ENCODE measurements at places on chromosomes 4 and X. TPM values are rescaled to one million over a fixed set of nuclear protein-coding genes. Genes with fewer than 3 reads are reported as not detected.

DNA sequence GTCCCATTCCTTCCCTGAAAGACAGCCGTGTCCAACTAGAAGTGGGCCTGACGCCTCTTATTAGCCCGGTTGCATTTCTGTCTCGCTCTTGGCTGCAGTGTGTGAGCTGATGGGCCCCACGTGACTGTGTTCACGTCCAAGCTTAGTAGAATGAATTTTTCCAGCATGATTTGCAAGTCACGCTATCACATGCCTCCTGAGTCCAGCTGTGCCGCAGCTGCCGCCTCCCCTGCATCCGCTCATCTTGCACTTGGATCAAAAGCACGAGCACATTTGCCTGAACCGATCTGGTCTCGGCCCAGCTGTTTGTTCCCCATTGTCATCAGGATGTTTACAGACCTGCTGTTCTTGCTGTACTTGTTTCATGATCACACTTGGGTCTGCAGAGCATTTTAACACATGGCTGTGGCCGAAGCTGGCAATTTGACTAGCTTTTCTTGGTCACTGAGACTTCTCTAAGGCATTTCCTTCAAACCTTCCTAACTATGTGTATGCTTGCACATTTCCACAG lies 126.5 kb downstream of the KIT start:
- no peak for DNase-seq

DNA sequence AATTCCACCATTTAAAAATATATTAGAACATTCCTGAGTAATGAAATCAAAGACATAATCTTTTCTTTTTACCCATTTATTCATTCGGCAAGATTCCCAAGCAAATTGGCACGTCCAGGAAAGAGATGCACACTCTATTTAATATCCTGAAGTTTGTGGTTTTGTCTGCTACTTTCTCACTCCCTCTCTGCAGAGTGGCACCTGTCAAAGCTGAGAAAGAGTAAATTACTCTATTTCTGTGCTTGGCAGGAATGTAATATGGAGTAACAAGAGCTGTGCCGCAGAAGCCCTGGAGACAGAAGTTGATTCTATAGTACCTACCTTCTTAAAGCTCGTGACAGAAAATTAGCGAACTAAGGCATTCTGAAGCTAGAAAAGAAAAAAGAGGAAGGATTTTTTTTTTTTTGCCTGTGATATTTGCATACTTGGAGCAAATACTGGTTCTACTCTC lies 5.5 kb downstream of the GSTCD start:
- no peak for DNase-seq

GRCh38 chr4:105707782-105708180 lies 708 bp downstream of the INTS12 start:
- DNase-seq, result no peak

- DNase-seq, result no peak
Observed at GRCh38 chr4:87835197-87835596, 2.4 kb downstream of the MEPE start.

DNA sequence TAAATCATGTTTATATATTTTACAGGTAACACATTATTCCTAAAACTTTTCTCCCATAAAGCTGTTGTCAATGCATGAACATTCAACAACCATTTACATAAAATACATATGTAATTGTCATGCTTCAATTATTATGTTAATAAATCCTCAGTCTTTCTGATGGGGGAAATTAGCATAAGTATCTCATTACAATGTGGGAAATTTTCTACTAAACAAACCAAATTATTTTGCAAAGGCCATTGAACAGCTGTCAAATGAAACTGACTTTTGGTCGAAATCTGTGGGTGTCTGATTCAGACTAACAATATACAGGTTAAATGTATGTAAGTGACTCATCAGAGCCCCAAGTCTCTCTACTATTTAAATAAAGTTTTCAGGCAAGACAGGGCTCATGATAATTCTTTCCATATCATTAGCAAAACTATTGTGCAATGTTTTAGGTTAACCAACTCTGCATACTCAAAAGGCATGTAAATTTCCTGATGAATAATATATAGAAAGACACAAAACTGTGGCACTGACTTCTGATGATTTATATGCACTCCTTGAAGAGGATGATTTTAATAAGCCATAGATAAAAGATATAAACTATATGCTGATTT lies 795.3 kb upstream of the AADAT start:
- DNase-seq, result no peak

- no peak for DNase-seq
Observed at GRCh38 chr4:17758485-17758884, 22.9 kb downstream of the FAM184B start.

- DNase-seq, result no peak
Observed at GRCh38 chr4:8294775-8295174, 25.2 kb downstream of the HTRA3 start.

GRCh38 chr4:71334465-71334882 lies 4.3 kb upstream of the SLC4A4 start:
- DNase-seq, result no peak

DNA sequence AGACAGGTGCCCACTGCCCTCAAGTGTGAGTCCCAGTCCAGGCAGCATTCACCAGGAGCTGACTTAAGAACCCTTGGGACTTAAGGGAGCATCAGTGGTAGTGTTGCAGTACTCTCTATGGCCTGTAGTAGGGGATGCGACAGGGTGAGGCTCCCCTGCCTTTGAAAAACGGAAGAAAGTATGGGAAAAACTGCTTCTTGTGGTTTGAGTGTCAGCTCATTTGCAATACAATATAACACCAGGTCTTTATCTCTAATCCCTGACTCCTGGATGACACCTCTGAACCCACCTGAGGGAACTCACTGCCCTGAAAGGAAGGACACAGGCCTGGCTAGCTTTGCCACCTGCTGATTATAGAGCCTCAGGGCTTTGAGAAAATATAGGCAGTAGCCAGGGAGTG lies 176.0 kb downstream of the SMARCA1 start:
- peak; percentile 80 for DNase-seq

GRCh38 chr4:149574971-149575370 lies 240.7 kb downstream of the IQCM start:
- DNase-seq, result no peak

DNA sequence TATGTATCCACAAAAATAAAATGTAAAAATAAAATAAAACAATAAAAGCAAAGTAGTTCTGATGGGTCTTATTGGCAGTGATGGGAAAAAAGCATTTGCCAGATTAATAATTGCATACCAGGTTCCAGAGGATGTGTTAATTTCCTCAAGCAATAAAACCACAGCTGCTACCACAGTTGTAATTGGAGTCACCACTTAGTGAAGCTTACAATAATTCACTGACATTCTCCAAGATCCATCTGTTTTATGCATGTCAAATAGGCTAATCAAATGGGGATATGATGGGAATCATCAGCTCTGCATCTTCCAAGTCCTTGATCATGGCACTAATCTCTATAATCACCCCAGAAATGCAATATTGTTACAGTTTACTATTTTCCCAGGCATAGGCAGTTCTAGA lies 123.5 kb upstream of the EMCN start:
- no peak for DNase-seq

DNA sequence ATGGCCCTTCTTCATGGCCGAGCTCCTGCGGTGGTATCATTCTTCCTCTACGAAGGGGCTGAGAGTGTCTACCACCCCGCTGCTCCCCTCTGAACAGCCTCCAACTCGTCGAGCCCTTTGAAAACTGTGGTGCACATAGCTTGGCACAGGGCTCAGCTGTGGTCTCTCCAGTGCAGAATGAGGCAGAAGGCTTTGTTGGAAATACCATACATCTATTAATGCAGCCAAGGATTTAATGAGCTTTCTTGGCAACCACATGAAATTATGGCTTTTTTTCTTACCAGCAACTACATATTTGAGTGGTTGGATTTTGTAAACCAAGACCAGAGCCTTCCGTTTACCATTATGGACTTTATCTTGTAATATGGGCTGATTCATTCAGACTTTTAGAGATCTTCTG lies 61.7 kb upstream of the CBR4 start:
- DNase-seq, result no peak

GRCh38 chrX:132022198-132022966 lies 720 bp upstream of the STK26 start:
- no peak for DNase-seq

DNA sequence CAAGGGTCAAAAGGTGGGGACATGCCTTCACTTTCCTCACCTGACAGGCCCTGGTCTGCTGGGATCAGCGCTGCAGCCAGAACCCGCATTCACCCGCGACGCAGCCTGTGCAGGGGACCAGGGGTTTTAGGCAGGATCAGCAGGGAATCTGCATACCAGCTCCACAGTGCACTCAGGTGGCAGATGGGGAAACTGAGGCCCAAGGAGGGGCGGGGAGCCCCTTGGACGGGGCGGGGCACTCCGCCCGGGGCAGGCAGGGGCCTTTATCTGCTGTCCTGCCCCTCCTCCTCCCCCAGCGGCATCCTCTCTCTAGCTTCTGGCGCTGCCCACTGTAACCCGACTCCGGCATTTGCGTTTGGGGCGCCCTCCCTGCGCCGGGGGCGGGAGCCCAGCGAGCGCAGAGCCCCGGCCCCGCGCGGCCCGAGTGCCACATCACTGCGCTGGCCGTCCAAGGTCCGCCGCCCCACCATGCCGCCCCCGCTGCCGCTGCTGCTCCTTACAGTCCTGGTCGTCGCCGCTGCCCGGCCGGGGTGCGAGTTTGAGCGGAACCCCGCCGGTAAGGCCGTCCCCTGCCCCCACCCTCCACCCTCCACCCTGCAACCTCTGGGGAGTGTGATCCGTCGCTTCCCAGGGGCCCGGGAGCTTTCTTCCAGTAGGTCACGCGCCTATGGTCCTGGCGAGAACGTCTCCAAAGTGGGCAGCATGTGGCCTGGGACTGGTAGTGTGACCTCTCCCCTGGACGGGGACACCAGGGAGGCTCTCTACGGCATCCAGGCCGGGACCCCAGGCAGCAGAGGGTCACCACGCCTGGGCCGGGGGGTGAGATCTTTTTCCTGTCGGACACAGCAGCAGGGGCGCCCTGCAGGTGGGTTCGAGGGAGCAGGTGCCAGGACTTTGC lies at the start of gene CPZ:
Gene CPZ (plus strand): TSS at position 400 of the 898 bp plus-strand sequence. CDS start 69 bp downstream, at position 469.
- peak; percentile 92 for DNase-seq

DNA sequence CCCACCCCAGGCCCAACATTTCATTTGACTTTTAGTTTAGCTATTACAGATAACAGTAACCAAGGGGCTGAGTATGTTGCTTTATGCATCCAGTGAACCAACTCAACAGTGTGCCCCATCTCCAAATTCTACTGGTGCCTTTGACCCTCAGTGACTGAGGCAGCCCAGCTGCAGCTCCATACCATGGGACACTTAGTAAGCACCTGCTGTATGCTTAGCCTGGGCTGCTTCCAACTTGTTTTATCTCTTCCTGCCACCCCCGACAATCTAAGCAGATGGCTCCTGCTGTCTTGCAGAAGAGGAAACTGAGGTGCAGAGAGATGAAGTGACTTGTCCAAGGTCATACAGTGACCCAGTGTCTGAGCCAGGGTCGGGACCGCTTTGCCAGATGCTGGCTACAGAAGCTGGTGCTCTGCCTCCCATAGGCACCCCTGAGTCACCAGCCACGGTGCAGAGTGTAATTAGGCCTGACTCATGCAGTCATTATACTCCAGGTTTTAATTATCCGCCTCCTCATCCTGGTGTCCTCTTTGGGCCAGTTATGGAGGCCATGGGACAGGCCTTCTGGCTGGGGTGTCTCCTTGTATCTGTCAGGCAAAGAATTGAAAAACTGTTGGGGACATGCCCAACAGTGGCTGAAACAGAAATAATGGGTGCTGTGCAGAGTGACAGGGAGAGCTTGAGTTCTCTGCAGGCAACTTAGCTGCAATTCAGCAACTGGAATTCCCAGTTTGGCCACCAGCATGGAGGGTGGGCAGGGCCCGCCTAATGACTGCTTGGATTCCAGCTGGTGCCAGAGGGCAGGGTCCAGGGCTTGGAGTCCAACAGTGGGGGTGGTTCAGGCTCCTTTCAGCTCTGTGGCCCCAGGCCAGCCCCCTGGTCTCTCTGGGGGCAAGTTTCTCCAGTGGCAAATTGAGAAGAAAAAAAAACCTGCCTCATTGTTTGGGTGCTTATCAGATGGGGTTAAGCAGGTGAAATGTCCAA lies 8.2 kb upstream of the GPR78 start:
- DNase-seq, result no peak

DNA sequence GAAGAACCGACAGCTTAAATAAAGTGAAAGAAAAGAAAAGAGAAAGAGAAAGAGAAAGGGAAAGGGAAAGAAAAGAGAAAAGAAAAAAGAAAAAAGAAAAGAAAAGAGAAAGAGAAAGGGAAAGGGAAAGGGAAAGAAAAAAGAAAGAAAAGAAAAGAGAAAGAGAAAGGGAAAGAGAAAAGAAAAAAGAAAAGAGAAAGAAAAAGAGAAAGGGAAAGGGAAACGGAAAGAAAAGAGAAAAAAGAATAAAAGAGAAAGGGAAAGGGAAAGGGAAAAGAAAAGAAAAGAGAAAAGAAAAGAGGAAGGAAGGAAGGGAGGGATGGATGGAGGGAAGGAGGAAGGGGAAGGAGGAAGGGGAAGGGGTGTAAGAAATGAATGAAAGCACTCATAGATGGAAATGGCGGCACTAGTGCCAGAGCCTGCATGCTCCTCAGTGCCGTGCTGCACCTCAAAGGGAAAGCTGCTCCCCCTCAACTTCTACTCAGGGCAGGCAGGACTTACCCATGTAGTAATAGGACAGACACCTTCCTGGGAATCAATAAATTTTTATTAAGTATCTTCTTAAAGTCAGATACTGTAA lies 70.7 kb downstream of the AFAP1 start:
- DNase-seq, result no peak

- no peak for DNase-seq
Observed at GRCh38 chr4:62517716-62518115, 1317.6 kb downstream of the ADGRL3 start.

- no peak for DNase-seq
Observed at GRCh38 chr4:54542119-54542438, 115.7 kb upstream of the KIT start.

DNA sequence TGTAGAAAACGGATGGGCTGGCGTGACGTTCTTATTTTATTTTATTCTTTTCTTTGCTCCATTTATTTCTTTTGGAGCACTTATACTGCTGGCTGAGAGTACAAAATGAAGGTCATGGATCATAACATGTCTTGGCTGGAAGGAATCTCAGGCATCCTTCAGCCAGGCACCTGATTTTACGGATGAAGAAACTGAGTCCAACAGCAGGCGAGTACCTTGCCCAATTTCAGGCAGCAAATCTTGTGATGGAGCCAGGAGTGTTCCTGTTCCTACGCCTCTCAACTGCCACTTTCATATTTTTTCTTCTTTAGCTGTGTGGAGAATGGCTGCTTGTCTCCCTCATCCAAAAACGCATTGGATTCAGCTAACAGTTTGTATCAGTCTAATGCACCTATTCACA lies 332.1 kb upstream of the IGFBP7 start:
- no peak for DNase-seq

The COL4A6 gene
- 169 TPM for total RNA-seq

The STPG2 gene
- total RNA-seq, result 0.41 TPM

The GPC4 gene
- 857 TPM for total RNA-seq

The AKAP14 gene
- 0.29 TPM for total RNA-seq

The SMIM10L2A gene
- 6.7 TPM for total RNA-seq

The MAGEA12 gene
- total RNA-seq, result not detected

The REPS2 gene
- 4.3 TPM for total RNA-seq

The ARL13A gene
- not detected for total RNA-seq
